ENCODE measurements at places on chromosomes 16 and 17. TPM values are rescaled to one million over a fixed set of nuclear protein-coding genes. Genes with fewer than 3 reads are reported as not detected.
A peak's percentile ranks its signal among the peaks of the same experiment; 100 is the strongest.

DNA sequence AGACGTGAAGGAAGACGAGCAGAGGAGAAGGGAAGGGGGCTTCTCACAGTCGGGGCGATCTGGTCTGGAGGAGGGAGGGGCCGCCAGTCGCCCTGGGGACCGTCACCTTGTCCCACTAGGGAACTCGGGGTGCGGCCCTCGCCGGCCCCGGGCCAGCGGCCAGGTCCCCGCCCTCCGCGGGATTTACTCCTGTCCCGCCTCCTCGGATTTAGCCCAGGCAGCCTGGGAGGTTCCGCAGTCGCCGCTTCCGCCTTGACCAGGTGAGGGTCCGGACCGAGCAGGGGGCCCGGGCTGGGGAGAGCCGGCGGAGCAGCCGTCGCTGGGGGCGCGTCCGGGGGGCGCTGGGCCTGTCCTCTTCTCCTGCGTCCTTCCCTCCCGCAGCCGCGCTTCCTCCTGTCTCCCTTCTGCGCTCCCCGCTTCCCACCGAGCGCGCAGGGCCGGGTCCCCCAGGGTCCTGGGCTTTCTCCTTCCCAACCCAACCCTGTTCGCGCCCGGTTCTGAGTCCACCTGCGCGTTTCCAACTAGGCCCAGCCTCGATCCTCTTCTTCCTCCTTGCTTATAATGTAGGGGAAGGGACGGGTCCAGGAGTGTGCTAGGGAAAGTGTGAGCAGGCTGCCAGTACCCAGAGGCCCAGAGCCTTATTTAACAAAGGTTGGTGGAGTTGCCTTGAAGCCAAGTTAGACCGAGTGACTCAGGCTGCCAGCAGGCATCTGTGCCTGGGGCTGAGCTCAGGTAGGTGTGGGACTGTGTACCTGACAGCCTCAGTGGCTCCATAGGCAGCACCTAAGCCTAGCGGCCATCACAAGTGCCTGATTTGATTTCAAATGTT, at the start of gene TNK1:
Gene TNK1, plus strand, starts transcription at position 235 of the 829 bp plus-strand sequence. CDS start 1,838 bp downstream, outside the sequence.
- H3K4me3 ChIP-seq, result peak within 1 kb of the TSS; percentile 87
- H3K27ac ChIP-seq, result no peak within 1 kb of the TSS
- no peaks in the 10 kb centered on the region for H3K36me3 ChIP-seq
- no peaks in the 10 kb centered on the region for H3K27me3 ChIP-seq
- peak; percentile 49 for DNase-seq
- peaks cover 6% of the 10 kb centered on the region for H3K4me1 ChIP-seq

DNA sequence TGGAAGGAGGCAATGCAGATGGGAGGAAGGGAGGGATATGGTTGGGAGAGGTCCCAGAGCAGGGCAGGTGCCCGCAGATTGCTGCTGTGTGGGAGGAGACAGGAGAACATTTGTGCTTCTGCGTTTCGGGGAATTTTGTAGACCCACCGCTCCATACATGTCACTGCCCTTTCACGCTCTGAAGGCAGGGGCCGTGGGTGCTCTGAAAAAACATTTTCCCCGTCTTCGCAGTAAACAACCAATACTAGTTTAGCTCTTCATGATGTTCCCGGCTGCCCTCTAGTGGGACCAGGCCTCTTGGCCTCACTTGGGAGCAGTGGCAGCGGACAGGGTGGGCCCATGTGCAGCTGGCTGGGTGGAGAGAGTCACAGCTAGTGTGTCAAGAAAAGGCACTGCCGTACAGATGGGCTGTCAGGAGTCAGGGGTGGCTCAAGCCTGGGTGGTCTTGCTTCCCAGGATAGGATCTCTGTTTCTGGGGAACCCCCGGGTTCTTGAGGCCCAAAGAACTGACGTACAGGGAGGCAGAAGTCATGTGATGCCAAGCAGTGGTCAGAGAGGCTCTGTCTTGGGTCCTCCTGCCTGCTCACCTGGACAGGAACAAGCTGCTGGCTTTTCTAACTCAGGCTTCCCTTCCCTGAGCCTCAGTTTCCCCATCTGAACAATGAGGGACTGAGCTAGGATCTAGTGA, 46.5 kb upstream of the CPNE2 start:
- H3K27ac ChIP-seq, result no peak overlapping the region
- no peaks in the 10 kb centered on the region for H3K27me3 ChIP-seq
- peak; percentile 23 for DNase-seq
- no peaks in the 10 kb centered on the region for H3K36me3 ChIP-seq
- H3K4me1 ChIP-seq, result no peaks in the 10 kb centered on the region

GRCh38 chr17:40956401-40957254, 10.1 kb downstream of the KRT39 start:
- no peaks in the 10 kb centered on the region for H3K36me3 ChIP-seq
- H3K4me3 ChIP-seq, result peak overlapping the region; percentile 4
- no peaks in the 10 kb centered on the region for H3K27me3 ChIP-seq
- H3K4me1 ChIP-seq, result peaks cover 70% of the 10 kb centered on the region

- H3K4me1 ChIP-seq, result no peaks in the 10 kb centered on the region
- no peak for DNase-seq
- H3K36me3 ChIP-seq, result no peaks in the 10 kb centered on the region
- no peak overlapping the region for H3K27ac ChIP-seq
- 0 out of 2 replicates have a peak, but pooled peaks cover 3% of the 10 kb centered on the region for H3K27me3 ChIP-seq
Measured at GRCh38 chr16:23914946-23915530, 79.3 kb downstream of the PRKCB start.

- DNase-seq, result no peak
- no peak overlapping the region for H3K27ac ChIP-seq
- H3K4me1 ChIP-seq, result no peaks in the 10 kb centered on the region
- H3K27me3 ChIP-seq, result no peaks in the 10 kb centered on the region
Measured at GRCh38 chr17:35192708-35193107, 1.5 kb downstream of the SLC35G3 start.

Gene C17orf78
- total RNA-seq, result not detected

GRCh38 chr16:70018254-70018653, 67.1 kb downstream of the CLEC18A start:
- peaks cover 2% of the 10 kb centered on the region for H3K36me3 ChIP-seq
- peak; percentile 40 for DNase-seq
- H3K4me3 ChIP-seq, result no peak overlapping the region
- H3K27me3 ChIP-seq, result no peaks in the 10 kb centered on the region
- no peaks in the 10 kb centered on the region for H3K4me1 ChIP-seq
